ENCODE measurements at places on chromosomes 7 and 10.

DNA sequence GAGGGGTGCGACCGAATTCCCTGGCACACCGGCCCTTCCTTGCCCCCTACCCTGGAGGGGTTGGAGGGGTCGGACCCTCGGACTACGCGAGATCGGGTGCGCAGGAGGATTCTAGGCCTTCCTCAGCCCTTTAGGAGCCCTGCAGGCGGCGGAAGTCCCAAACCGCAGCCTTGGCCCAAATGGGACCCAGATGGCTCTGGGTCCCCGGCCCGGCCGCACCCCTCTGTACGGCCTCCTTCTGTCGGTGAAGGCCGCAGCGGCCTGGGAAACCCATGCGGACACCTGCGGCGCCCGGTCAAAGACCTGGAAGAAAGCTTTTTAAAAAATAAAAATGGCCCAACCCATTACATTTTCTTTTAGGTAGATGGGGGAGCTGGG lies 2.4 kb upstream of the VAX1 start:
- no peak for DNase-seq

- DNase-seq: no peak
Measured at GRCh38 chr7:74355091-74355490, 65.9 kb downstream of the CLIP2 start.

DNA sequence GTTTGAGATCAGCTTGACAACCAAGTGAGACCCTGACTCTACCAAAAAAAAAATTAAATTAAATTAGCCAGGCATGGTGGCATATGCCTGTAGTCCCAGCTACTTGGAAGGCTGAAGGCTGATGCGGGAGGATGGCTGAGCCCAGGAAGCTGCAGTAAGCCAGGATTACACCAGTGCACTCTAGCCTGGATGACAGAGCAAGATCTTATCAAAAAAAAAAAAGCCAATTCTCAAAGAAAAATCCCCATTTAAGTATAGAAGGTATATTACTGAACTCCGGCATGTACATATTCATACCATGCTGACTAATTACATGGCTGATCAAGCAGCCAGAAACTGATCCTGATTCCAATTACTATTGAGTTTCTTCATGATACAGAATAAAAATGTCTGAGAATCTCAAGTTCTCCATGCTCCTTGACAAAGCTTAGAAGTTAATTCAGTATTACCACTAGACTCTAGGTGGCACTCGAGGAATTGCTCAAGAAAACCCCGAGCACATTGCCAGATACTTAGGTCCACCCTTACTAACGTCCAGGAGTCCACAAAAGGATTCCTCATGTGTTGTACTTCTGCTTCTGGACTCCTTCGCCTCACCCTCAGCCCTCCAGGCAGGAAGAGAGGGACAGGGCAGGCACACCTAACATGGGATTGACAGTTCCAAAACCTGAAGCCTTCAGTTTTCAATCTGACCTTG lies 148.9 kb downstream of the PARD3 start:
- no peak for DNase-seq

DNA sequence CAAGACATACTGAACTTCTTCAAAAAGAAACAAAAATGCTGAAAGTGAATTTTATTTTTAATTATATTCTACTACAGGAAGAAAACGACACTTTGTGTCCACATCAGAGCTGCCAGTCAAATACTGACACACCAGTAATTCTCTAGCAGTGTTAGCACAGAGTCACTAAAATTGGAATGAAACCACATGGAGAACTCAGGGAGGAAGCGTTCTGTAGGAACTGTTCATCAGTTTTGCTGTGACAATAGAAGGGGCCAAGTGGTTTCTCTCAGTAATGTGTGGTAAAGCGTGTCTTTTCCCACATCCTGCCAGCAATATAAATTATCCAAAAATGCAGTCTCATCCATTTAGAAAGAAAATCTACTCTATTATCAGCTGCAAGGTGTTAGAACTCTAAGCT lies 683.3 kb downstream of the GRM8 start:
- no peak for DNase-seq

DNA sequence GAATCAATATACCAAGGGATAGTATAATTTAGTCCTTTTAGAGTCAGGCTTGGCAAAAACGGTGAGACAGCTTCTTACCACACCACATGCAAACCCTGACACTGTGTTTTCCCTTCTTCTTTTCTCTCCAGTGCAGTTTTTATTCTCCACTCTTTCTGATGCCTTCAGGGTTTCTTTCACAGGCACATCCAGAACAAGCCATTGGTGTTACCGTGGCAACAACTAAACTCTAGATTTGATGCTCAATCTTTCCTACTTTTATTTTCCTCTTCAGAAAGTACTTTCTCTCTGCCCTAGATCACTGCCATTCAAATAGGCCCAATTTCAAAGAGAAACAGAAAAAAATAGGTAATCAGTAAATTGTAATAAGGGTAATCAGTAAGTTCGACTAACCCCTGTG lies 469.8 kb upstream of the POT1 start:
- no peak for DNase-seq

All from stimulated activated CD8-positive, alpha-beta memory T cell treated with anti-CD3 and anti-CD28 coated beads, Interleukin-7, amount 100 ng/mL, for 1 hour (primary cell).